Ovary (tissue), 10 donors: ENCODE measurements at places on chromosomes 2 and 18.

DNA sequence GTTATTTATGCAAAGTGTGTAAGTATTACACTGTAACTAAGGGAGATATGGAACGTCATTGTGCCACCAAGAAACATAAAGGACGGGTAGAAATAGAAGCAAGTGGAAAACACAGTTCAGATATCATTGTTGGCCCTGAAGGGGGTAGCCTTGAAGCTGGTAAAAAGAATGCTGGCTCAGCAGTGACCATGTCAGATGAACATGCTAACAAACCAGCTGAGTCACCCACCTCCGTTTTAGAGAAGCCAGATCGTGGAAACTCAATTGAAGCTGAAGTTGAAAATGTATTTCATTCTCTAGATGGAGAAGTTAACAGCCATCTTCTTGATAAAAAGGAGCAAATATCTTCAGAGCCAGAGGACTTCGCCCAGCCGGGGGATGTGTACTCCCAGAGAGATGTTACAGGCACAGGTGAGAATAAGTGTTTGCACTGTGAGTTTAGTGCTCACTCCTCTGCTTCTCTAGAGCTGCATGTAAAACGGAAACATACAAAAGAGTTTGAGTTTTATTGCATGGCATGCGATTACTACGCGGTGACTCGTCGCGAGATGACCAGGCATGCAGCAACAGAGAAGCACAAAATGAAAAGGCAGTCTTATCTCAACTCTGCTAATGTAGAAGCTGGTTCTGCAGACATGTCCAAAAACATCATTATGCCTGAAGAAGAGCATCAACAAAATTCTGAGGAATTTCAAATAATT is 36.1 kb downstream of the ZNF407 start:
- DNase-seq = no peak

DNA sequence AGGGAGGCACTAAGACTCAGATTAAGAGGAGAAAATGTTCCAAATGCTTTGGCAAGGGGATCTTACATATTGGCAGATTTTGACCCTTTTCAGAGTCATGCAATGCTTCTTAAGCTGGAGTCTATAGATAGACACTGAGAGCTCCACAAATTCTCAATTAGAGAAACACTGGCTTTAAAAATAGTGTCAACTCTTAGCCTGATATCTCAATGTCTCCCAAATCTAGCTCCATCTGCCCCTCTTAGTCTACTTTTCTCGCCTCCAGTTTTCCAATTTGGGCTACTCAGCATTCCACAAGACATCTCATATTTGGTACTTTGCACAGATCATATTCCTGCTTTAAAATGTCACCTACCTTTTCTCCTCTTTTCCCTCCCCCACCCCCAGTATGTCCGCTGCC is 232.6 kb downstream of the LRRTM1 start:
- DNase-seq = no peak

DNA sequence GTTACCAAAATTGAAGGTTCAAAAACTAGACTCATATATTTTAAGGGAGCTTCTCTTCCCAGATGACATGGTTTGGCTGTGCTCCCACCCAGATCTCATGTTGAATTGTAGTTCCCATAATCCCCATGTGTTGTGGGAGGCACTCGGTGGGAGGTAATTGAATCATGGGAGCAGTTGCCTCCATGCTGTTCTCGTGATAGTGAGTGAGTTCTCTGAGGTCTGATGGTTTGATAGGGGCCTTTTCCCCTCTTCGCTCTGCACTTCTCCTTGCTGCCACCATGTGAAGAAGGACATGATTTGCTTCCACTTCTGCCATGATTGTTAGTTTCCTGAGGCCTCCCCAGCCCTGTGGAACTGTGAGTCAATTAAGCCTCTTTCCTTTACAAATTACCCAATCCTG is 140.1 kb downstream of the MAIP1 start:
- DNase-seq = no peak

- no peak for DNase-seq
Measured at GRCh38 chr2:214311931-214312749, 98.7 kb upstream of the VWC2L start.

- DNase-seq = no peak
Measured at GRCh38 chr2:140489193-140489592, 1641.6 kb downstream of the LRP1B start.
